ENCODE measurements at places on chromosomes 16 and 17.

DNA sequence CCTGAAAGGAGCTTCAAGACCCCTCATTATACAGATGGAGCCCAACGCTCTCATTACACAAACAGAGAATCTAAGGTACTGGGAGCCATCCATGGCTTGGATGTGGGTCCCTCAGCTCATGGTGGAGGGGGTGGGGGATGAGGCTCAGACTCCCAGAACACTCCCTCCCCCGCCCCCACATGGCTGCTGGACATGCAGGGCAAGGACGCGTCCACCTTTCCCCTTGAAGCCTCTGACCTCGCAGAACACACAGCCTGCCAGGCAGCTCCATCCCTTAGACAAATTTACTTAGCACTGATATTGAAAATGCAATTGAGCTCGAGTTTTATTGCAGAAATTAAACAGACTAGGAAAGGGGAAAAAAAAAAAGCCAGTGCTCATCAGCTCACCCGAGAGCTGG, 203.9 kb downstream of the ZNF423 start:
- no peak for DNase-seq

GRCh38 chr17:50380369-50381259, 7.6 kb downstream of the EME1 start:
- no peak for DNase-seq

DNA sequence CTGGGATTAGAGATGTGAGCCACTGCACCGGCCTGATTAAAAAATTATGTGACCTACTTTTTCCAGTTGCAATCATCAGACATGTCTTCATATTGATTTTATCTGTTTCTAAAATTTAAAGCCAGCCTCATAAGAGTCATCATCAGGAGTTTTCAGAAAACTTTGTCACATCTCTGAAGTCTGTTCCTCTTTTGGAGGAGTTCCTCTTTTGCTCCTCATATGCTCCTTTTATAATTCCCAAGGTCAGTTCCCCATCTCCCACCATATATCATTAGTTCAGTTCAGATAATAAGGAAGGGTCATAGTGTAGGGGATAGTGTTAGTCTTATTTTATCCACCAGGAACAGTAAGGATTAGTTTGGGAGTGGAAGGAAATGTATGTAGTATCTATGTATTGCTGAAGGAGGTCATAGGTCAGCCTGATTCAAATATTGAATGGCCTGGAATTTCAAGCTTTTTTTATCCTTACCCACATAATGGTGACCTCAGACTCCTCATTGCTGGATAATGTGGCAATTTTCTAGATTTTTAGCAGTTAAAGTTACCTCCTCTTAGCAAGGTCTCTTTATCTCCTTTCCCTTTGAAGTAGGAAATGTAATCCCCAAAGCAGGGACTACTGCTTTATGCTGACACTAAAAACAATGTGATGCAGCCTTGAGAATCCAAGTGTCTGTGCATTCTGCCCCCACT, 13.8 kb upstream of the DUSP14 start:
- no peak for DNase-seq

DNA sequence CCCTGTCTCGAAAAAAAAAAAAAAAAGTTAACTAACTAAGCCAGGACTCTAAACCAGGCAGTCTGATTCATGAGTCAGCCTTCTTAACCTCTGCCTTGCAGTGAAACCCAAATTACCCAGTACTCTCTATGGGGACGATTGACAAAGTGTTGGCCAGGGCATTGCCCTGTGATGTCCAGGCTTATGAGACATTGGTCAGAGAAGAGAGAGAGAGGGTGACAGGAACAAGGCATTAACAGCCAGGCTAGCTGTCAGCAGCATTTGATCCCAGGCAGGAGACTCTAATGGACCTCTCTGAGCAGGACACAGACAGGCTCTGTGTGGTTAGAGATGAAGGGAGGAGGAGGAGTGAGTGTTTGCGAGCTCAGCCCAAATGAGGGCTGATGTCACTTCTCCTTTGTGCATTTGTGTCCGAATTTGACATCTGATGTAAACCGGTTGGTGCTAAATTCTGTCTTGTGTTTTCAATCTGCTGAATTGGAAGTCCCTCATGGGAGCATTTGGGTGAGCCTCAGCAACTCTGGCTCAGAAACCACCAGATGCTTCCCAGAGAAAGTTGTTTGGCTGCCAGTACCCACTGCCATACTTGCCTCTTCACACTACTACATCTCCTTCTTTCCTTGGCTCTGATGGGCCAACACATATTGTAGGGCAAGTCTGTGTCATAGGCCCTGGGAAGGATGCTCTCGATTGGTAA, 4.3 kb upstream of the MYL4 start:
- DNase-seq = no peak

GRCh38 chr17:51941272-51941671, 217.2 kb downstream of the CA10 start:
- no peak for DNase-seq

DNA sequence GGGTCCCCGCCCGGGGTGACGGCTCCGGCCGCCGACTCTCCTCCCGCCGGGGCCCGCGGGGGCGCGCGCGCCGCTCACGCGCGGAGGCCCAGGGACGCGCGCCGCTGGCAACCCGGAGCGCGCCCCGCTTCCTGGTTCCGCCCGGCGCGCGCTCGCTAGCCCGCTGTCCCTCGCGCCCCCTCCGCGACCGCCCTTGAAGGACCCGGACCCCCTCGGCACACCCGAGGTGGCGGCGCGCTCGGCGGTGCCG, at the start of gene STAT5B:
Gene STAT5B, minus strand, starts transcription at position 33 of the 250 bp plus-strand sequence. CDS start 44,264 bp downstream, outside the sequence.
- peak; percentile 60 for DNase-seq

GRCh38 chr16:13041646-13042290, 140.4 kb downstream of the SHISA9 start:
- no peak for DNase-seq

GRCh38 chr16:50259334-50260205, 6.8 kb upstream of the ADCY7 start:
- no peak for DNase-seq

- no peak for DNase-seq
Observed at GRCh38 chr17:82035956-82036633, 1.4 kb downstream of the DCXR start.

- DNase-seq = no peak
Observed at GRCh38 chr17:74049167-74049966, 154.1 kb upstream of the RPL38 start.

DNA sequence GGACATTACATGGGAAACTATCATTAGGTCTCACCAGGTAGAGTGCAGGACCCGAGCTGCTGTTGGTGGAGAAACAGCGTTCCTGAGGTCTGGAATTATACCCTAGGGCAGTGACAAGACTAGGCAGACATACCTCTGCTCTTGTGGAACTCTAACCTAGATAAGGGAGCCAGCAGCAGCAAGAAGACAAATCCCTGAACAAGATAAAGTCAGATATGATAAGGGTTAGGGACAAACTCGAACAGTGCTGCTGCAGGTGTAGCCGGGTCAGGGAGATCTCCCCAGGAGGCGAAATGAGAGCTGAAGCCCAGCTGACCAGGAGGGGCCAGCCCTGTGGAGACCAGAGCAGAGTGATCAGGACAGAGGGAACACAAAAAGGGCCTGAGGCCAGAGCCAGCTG, 34.7 kb downstream of the ARSG start:
- DNase-seq = no peak

DNA sequence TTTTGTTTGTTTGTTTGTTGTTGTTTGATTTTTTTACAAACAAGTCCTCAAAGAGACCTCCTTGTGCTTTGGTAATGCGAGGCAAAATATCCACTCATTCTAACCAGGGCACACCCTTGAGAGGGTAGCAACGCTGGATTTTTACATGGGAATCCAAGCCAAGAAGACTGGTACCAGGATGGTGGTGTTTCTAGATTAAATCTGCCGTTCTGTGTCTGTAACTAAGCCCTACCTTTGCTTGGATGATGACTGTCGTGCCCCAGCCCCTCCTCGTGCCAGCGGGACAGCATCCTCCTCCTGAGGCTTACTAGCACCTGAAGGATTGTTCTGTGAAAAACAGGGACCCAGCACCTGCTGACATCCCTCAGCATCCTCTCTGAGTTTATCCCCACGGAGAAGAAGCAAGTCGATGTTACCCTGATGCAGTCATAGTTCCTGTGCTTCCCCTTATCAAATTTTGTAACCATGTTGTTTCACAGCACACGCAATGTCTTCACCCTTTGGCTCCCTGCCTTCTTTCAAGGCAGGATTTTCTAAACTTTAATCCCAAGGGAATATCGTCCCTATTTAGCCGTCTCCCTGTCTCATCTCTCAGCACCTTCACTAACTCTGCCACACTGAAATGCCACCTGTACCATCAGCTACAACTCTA, 5.1 kb upstream of the HSBP1 start:
- no peak for DNase-seq

GRCh38 chr17:48047113-48047740, 932 bp upstream of the NFE2L1 start:
- DNase-seq = no peak

DNA sequence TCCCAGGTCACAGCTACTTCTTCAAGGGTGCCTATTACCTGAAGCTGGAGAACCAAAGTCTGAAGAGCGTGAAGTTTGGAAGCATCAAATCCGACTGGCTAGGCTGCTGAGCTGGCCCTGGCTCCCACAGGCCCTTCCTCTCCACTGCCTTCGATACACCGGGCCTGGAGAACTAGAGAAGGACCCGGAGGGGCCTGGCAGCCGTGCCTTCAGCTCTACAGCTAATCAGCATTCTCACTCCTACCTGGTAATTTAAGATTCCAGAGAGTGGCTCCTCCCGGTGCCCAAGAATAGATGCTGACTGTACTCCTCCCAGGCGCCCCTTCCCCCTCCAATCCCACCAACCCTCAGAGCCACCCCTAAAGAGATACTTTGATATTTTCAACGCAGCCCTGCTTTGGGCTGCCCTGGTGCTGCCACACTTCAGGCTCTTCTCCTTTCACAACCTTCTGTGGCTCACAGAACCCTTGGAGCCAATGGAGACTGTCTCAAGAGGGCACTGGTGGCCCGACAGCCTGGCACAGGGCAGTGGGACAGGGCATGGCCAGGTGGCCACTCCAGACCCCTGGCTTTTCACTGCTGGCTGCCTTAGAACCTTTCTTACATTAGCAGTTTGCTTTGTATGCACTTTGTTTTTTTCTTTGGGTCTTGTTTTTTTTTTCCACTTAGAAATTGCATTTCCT, 3.4 kb upstream of the LPCAT2 start:
- no peak for DNase-seq

DNA sequence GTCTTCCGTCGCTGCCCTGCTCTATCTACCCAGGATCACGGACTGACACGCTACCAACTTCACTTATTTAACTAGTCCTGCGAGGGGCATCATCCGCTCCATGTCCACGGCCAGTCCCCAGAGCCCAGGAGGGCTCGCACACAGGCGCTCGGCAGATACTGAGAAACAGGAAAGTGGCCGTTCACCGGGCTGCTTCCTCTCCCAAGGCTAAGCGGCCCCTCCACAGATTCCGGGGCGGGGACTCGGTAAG, 388 bp downstream of the OXLD1 start:
- DNase-seq = no peak

DNA sequence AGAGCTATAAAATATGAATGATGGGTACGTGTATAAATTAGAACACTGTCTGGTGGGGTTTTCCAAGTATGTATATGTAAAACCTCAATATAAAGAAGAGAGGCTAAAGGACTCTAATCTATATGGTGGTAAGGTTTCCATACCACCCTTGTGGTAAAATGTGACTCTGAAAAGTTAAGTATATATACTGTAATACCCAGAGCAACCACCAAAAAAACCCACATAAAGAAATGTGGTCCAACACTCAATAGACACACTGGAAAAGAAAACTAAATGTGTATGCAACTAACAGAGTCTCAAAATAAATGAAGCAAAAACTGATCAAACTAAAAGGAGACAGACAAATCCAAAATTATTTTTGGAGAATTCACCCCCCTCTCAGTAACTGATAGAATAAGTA, 72.2 kb downstream of the XPO6 start:
- DNase-seq = no peak

DNA sequence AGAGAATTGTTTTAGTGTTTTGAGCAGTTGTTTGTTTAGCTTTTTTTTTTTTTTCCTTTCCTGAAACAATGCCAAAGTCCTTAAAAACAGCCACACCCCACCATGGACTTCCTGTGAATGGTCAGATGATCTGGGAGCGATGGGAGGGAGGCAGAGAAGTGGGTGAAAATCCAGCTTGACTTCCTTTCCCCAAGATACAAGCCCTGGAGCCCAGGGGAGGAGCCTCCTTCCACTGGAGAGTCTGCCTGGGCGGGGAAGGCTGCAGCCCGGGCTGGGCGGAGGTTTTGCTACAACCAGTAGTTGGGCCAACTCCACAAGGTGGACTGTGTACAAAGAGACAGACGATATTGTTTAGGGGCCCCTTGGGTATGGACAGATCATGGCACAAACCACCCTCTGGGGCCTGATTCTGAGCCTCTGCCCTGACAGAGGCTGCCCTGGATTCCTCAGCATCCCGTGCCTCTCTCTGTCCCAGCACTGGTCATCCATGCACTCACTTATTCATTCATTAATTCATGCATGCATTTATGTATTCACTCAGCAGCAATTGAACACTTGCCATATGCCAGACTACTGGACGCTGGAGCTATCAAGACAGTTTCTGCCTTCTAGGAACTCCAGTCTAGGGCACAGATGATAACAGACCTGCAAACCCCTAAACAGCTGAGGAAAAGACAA, 29.8 kb downstream of the WSB1 start:
- DNase-seq = no peak

- no peak for DNase-seq
Observed at GRCh38 chr16:5333991-5334390, 236.4 kb upstream of the EEF2KMT start.

- no peak for DNase-seq
Observed at GRCh38 chr17:76562734-76563148, 22.9 kb downstream of the PRCD start.

DNA sequence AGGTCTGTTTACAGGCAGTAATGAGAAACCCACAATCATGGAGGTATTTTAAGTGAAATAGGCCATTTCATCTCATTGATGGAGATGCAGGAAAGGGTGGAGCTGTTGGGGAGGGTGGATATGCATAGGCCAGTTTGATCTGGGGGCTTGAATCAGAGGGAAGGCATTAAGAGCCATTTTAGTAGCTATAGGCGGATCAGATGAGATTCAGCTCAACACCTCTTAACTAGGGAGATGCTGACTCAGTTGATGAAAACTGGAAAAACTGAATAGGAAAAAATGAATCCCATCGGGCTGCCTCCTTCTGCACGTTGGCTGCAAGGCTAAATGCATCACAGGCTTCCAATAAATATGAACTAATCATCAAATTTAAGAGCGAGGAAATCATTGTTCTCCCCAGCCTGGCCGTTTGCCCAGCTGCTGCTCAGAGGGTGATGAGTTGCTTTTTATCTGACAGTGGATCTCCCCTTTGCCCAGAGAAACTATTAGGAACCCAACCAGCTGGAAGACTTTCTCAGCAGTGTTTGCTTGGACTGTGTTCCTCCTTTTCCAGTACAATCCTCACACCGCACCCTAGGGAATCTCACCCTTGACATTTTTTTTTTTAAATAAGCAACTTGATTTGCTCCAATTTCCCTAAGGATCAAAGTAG, 149.6 kb downstream of the SOX9 start:
- DNase-seq = no peak

DNA sequence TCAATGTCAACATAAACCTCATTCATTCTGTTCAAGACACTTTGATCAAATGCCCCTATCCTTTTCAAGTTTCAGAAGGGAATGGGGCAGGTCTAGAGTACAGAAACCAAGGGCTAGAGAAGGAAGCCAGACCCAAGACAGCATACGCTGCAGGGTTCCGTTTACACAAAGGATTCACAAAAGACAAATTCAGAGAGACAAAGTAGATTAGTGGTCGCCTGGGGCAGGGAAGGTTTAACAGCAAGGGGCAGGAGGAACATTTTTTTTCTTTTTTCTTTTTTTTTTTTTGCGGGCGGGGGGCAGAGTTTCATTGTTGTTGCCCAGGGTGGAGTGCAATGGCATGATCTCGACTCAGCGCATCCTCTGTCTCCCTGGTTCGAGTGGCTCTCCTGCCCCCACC, 19.9 kb upstream of the TRAP1 start:
- DNase-seq = no peak
